Stimulated activated CD4-positive, alpha-beta T cell treated with anti-CD3 and anti-CD28 coated beads, Interleukin-4, amount 100 ng/mL, for 4 hours (primary cell): ENCODE measurements at places on chromosomes 4 and X.

DNA sequence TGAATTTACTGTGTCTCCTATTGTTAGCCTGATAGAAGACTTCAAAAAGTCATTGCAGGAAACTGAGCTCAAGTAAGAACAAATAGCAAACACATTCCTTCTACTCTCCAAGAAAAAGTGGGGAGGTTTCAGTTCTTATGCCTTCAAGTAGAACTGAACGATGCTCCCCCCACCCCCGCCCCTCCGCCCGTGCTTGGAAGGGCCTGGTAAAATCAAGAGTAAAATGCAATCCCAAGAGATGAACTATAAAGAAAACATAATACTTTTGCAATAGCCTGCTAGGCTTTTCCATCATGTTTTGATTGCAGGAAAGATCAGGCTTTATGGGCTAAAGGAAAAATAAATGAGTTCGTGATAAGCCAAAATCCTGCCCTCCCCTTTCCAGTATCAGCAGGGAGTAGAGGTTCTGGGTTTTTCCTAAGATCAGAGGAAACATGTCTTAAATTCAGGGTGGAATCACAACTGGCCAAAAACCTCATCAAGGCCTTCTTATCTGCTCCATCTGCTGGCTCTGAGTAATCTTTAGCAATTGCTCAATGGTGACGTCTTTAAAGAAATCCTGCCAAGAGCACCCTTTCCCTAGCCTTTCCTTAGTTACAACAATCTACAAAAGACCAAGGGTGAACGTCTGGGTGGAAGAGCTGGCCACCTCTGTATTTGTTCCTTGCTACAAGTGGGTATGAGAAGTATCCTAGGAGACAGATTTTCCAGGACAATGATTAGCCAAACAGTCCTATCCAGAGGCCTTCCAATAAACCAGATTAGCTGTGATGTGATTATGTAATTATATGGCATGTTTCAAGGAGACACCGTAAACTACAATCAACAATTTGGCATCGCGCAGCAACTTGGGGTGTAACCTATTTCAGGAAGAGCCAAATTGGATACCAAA, 66.3 kb upstream of the FAM9C start:
- DNase-seq, result no peak

DNA sequence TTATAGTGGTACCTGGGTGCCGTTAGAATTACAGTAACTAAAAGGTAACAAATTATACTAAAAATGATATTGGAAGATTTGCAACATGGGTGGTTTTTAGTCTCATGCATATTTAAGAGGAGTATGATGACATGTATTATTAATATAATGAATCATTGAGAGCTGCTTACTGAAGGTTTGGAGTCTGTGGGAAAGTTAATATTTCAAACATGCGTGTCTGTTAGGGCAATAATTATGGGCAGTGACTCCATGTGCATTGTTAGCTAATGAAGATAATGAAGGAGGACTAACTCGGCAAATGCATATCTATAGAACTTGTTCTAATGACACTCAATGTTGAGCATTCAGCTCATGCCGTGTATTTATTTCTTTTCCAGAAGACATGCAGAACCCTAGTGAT, 47.1 kb downstream of the MTHFD2L start:
- no peak for DNase-seq

DNA sequence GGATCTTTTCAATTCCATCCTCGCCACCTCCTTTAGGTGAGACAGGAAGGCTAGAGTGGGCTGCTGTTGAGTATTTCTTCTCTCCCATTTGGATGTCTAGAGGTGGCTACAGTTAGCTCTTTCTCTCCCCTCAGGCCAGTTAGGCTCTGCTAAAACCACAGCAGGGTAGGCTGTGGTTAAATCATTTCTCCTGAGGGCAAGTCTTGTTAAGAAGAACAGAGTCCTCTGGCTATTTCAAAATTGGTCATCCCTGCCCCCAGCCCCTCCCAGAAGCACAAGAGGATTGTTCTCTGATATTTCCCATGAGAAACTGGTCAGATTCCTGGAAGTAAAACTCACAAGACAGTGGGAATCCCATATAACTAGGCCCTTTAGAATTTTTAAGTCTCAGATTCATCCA, 1359.5 kb downstream of the TECRL start:
- no peak for DNase-seq

DNA sequence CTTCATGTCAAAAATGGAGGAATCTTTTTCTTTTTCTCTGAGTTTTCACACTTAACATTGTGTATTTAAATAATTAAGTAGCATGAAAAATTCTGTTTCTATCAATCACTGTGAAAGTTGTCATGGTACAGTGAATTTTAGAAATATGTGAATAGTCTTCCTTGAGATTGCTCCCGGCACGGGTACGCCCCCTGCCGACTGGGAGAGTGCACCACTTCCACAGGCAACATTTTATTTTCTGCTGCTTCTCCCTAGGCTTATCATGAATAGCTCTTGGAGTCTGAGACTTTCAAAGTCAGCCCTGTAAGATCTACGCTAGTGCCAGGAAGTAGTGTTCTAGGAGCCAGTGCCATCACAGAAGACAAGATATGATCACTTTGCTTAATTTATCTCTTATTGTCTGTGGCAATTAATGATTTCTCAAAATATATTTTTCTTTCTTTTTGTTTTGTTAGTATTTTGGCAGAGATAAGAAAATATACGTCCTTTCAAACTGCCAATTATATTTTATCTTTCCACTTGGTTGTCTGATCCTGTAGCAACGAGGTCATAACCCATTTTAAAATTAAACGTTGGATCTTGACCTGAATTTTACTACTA, 763.8 kb upstream of the AADAT start:
- no peak for DNase-seq

GRCh38 chr4:145218251-145218650, 37.9 kb upstream of the OTUD4 start:
- DNase-seq, result no peak

DNA sequence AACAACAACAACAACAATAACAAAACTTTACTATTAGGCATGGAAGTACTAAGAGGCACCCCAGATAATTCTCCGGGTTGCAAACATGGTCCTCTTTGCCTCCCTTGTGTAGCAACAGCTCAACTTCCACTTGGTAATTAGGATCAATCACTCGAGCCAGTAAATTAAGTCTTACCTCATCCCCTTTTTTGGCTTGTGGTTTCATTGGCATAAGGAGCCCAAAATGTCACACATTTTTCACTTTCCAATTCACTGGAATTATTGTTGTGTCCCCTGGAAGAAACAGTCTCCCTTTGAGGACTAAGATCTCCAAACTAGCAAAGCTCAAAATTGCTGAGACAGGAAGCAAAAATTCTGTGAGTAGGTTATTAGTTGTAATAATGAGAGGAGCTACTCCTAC, 49.2 kb upstream of the HSD17B10 start:
- DNase-seq, result no peak

- no peak for DNase-seq
These were observed 365.2 kb downstream of the FAT4 start for GRCh38 chr4:125679989-125680388.

DNA sequence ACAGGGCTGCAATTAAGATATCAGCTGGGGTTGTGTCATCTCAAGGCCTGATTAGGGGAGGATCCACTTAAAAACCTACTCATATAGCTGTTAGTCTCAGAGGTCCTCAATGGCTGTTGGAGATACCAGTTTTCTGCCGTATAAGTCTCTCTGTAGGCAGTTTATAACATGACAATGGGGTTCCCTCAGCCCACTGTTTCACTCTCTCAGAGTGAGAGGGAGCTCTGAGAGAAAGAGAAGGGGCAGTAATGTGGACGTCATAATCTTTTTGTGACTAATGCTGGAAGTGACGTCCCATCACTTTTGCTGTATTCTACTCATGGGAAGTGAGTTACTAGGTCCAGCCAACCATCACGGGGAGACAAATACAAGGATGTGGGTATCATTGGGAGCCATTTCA, 70.3 kb downstream of the STIM2 start:
- no peak for DNase-seq

DNA sequence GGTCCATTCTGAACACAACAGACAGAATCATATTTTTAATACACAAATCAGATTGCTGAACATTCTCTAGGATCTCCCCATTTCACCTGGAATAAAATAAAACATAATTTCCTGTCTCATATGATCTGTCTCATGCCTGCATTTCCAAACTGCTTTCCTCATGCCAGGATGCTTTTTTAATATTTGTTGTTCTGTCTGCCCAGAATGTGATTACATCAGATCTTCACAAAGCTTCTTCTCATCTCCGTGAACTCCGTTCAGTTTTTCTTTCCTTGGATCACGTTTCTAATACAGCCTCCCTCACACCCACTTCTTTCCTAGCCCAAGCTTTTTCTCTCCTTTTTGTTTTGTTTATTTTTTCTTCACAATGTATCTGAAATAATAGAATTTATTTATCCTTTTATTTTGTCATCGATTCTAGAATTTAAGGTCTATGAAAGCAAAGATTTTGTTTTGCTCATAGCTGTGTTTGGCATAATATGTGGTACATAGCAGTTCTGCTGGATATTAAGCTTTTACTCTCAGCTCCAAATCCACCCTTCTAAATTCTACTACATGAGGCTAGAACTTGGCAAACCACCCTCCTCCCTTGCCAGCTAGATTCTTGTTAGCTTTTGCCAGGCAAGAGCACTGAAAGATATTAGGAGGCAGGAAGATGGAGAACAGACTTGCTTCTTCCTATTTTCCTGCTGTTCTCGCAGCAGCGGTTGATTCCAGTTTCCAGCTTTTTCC, 165.5 kb upstream of the SLIT2 start:
- DNase-seq, result no peak

DNA sequence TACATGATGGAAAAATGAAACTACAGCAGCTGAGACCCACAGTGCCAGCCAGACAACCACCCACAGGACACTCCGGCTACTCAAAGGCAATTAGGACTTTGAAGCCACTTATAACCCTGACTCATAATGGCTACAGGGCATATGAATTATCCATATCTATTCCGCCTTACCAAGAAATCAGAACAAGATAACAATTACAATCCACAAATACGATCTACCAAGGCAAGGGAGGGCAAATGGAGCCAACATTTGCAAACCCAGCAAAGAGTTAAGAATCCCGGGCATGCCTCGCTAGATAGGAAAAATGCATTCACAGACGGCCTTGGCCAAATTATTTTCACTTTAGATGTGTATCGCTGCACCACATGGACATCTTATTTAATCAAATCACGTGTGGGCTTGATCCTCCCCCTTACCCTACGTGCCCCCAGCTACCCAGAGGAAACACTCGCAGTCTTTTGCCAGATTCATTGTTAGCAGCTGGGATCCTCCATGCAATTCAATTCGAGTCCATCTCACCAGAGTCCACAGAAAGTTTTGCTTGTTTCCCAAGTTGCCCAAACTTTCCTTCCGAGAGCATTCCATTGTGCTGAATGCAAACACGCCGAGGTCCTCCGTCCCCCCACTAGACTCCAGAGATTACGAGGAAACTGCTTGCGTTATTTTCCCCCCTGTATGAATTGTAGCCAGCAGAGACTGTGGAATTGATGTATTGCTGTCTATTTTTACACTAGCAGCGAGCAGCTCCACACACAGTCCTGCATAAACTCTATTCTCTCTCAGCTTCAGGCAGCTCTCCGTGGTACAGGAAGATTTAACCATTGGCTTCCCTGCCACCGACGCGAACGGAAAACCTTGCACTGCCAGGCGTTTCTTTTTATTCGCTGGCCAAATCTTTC, 1.2 kb downstream of the PPARGC1A start:
- no peak for DNase-seq

GRCh38 chr4:147773261-147774184, 41.6 kb downstream of the ARHGAP10 start:
- no peak for DNase-seq

DNA sequence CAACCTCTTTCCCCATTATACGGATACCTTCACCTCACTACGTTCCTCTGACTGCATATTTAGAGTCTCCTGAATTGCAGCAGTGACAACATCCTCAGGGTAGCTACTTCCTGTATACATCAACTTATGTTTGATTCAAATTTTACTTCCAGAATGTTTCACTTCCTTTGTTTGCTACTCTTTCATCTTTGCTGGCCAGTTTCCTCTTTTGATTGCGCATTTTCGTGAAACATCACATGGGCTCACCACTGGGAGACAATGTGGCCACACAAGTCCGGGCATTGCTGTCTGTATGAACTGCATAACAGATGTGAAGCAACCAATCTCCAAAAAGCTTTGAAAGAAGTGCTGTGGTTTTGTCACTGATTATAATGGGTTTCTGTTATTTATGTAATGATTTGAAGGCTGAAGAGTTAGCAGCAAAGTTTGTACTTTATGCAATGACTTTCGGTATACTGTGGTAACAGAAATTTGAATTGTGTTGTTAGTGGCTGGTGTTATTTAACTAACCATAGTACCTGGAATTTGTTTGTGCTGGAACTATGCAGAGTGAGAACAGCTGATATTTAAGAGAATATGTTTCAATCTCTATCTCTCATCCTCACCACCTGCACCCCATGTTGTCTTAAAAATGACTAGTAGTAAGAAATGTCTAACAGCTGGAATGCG, 7.4 kb downstream of the SNCA start:
- DNase-seq, result no peak

GRCh38 chr4:81031796-81032551, 1.5 kb downstream of the BMP3 start:
- DNase-seq, result no peak

GRCh38 chr4:77121736-77122240, 35.2 kb upstream of the CCNG2 start:
- no peak for DNase-seq

- DNase-seq, result no peak
These were observed 949.9 kb downstream of the TECRL start for GRCh38 chr4:63459329-63459728.

DNA sequence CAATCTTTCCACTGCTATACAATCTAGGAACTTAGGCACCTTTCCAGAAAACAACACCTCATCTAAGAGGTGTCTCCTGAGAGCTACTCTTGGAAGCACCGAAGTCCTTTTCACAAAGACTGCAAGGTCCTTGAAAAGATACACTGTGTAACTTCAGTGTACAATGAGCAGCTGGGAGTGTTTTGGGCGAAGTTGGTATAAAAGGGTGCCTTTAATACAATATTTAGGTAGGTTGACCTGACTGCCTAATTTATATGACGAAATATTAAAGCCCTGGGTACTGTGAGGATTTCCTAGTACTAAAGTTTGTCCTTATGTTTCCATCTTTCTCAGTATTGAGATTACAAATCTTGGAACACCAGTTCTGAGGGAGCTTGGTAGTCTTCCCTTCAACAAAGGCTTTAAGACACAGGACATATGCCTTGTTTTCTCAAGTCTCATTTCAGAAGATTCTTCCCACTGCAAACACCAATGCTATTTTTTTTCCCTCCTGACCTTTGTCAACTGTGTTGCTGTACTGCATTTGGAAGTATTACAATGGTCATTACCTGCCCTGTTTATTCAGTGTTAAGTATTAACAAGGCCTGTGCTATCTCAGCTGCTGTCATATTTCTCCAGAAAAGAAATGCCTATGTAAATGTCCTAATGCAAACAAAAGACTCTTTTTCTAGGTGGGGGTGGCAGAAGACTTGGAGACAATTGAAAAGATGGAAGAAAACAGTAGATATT, 134.2 kb downstream of the MAML3 start:
- no peak for DNase-seq
